GM19239 (cell line): ENCODE measurements at places on chromosomes 16 and 17.

GRCh38 chr16:12535535-12536411, 267.9 kb downstream of the CPPED1 start:
- peak; percentile 54 for DNase-seq

- DNase-seq, result no peak
These were observed 20.4 kb downstream of the CEP295NL start for GRCh38 chr17:78882540-78883088.

DNA sequence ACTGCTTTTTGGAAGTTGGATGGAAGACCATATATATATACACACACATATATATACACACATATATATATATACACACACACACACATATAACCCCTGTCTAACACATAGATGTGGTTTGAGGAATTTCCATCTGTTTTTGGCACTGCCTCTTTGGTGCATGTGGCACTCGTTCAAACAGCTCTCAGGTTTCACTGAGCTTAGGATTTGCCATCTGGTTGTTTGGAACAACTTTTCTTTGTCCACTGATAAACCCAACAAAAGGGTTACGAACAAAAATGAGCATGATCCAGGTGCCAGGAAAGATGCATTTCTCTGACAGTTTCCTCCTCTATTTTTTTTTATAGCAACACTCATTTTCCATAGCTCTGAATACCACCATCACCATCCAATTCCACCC, 14.6 kb upstream of the KCNJ16 start:
- DNase-seq, result no peak

DNA sequence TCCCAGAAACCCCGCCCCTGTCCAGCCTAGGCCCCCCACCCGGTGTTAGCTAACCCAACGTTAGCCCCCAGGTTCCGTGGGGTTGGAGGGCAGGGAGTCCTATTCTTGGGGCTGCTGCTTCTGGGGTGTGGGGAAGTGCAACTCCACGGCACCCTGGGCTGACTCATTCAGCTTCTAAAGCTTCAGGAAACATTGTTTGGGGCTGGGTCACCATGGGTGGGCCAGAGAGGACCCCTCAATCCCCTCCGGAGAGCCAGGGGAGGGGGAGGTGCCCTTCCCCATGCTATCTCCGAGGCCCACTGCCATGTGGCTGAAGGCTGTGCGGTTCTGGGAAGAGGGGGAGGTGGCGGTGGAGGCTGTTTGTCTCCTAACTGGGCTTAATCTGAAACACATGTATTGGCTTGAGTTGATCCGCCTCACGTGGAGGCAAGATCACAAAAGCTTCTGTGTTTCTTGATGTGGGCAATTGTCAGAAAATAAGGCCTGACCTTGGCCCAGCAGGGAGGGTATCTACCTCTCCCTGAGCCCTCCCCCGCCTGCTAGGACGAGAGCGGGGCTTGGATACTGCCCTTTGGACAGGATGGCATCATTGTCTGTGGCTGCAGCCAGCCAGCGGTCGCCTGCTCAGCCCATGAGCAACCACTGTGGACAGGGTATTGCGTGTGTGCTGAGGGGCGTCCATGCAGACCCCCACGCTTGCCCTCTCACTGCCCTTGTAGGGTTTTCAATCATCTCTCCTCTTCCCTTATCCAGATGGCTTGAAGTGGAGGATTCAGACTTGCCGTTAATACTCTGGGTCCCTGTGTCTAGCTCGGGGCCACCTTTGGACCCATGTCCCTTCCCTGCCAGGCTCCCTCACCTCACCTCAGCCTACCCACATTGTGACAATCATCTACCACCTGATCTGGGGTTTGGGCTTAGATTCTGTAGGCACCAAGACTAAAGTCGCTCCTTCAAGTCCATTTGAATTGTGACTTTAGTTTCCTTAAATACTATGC, 1.3 kb downstream of the SERPINF1 start:
- DNase-seq, result no peak

DNA sequence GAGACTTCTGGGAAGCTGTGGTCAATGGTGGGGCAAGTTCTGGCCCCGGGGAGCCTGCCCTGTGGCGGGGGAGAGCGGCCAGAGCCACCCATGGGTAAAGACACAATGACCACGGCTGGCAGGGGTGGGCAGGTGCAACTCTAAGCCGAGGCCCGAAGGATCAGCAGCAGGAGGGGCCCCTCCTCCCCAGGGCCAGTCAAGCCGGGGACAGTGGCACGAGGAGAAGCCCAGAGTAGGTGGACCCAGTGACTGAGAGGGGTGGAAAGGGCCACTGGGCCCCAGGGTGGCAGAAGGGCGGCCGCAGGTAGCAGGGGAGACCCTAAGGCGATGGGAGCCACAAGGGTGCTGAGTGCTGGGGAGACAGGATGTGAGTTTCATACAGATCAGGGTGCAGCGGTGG, 17.7 kb downstream of the TMEM204 start:
- DNase-seq, result no peak

- DNase-seq, result no peak
These were observed 44.5 kb upstream of the INTS2 start for GRCh38 chr17:61972311-61972710.

DNA sequence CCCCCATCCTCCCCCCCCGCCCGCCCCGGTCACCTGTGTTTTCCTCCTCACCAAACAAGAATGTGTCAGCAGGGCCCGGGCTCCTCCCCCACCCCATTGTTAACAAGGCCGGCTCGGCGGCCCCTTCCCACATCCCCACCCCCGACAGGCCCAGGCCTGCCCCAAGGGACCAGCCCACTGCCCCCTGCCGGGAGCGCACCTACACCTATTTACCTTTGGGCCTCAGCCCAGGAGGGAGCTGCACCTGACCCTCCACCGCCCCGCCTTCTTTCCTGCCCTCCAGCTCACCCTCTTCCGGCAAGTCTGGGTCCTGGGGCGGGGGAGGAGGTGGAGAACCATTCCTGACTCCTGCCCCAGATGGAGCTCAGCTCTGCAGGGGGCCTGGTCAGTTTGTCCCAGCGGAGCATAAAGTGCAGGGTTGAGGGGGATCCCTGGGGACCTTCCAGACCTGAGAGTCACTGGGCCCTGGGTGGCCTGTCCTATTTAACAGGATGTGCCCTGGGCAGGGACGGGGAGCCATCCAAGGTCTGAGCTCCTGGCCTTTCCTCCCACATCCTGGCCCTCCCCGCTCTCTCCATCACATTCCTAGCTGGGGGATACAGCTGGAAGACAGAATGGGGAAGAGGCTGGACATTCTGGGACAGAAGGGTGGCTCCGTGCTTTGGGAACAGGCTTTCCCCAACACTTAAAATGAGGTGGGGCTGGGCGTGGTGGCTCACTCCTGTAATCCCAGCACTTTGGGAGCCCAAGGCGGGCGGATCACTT, 8.3 kb downstream of the FOXJ1 start:
- DNase-seq, result no peak

GRCh38 chr16:85908444-85908843, 9.5 kb downstream of the IRF8 start:
- DNase-seq, result peak; percentile 52

DNA sequence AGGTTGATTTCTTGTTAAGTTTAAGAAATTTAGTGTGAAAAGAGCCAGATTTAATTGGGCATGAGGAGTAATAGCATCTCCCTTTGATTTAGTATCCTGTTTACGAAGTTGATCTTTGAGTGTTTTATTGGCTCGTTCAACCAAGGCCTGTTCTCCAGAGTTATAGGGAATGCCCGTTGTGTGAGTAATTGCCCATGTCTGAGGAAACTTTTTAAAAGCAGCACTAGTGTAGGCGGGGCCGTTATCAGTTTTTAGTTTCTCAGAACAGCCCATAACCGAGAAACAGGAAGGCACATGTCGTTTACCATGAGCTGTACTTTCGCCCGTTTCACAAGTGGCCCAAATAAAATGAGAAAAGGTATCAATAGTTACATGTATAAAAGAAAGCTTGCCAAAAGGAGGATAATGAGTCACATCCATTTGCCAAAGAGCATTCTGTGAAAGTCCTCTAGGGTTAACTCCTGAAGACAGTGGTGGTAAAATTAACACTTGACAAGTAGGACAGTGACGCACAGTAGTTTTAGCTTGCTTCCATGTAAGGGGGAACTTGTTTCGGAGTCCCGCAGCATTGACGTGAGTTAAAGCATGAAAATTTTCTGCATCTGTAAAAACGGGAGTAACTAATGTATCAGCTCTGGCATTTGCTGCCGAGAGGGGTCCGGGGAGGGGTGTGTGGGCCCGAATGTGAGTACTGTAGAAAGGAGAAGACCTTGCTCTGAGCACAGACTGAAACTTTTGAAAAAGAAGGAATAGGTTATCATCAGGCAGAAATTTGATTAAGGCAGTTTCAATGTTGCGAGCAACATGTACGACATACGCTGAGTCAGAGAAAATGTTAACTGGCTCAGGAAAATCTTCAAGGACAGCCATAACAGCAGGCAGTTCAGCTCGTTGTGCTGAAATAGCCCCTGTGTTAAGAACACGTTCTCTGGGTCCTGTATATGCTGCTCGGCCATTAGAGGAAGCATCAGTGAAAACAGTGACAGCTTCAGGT, 18.5 kb upstream of the KCTD5 start:
- DNase-seq, result no peak

DNA sequence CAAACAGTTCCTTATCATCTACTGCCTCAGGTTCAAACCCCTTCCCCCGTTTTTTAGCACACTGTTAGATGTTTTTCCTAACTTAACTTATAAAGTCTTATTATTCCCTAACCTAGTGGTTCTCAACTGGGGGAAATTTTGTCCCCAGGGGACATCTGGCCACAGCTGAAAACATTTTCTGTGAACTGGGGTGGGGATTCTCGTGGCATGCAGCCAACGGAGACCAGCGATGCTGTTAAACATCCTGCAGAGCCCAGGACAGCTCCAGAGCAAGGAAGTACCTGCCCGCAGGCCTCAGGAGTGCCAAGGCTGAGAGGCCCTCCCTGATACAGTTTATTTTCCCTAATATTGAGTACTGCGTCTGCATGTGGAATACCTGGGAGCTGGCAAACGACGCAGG, 24.3 kb downstream of the ZCCHC14 start:
- no peak for DNase-seq

GRCh38 chr17:4127555-4127954, 15.3 kb downstream of the ZZEF1 start:
- no peak for DNase-seq

DNA sequence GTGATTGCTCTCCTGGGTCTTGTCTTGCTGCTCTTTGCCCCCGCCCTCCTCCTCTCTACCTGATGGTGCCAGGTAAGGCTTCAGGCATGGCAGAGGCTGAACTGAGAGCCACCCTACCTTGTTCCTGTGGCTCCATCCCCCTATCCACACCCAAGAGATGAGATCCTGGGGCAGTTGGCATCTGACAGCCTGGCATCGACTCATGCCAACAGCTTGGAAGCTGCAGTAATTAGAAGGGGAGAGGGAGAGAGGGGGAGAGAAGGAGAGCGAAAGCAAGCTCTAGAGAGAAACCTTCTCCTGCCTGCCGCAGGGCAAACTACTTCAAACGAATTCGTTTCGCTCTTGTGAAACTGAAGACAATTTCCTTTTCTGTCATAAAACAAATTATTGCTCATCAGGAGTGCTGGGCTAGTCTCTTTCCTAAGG, 13.8 kb upstream of the SP6 start:
- no peak for DNase-seq

- DNase-seq, result no peak
These were observed 4.3 kb upstream of the PITPNC1 start for GRCh38 chr17:67372751-67373150.

DNA sequence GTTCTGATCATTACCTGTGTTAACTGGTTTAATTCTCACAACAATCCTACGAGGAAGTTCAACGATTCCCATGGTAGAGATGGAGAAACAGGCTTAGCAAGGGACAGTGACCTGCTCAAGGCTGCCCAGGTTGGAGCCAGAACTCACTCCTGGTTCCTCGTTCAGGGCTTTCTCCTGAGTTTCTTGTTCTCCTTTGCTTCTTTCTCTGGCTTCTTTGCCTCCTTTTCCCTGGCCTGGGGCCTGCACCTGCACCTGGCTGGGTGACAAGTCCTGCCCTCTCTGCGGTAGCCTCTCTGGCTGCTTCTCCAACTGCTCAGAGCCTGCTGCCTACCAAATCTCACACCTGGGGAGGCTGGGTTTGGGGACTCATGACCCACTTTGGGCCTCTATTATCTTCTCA, 2.8 kb downstream of the CCL22 start:
- DNase-seq, result no peak

DNA sequence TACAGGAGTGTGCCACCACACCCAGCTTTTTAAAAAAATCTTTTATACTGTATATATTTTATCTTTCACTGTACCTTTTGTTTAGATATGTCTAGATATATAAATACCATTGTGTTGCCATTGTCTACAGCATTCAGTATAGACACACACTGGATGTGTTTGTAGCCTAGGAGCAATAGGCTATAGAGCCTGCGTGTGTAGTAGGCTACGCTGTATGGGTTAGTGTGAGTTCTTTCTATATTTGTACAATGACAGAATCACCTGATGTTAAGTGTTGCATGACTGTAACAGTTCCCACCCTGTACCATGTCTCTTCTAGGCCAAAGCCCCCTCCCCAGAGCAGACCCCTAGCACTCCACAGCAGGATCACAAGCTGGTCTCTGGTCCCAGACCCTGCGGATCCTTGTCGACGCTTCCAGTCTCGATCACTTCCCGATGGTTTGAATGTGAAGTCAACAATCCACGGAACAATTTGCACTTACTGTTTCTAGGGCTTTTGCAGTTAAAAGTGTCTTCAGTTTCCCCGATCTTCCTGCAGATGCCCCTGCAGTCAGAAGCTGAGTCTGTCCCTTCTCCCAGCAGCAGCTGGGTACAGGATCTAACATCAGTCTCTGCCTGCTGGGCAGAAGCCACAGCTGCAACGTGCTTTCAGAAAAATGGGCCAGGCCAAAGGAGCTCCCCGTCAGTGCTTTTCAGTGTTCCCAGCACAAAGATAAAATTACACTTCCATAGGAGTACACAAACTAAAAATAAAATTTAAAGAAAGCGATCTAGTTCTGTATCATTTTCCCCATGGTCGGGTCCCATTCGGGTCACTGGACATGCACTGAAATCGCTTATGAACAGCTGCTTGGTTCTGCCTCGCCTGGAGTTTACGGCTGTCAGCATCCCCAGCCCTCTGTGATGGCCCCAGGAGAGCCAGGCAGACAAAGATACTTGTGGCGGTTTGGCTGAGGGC, 35.4 kb downstream of the ADAM11 start:
- no peak for DNase-seq

DNA sequence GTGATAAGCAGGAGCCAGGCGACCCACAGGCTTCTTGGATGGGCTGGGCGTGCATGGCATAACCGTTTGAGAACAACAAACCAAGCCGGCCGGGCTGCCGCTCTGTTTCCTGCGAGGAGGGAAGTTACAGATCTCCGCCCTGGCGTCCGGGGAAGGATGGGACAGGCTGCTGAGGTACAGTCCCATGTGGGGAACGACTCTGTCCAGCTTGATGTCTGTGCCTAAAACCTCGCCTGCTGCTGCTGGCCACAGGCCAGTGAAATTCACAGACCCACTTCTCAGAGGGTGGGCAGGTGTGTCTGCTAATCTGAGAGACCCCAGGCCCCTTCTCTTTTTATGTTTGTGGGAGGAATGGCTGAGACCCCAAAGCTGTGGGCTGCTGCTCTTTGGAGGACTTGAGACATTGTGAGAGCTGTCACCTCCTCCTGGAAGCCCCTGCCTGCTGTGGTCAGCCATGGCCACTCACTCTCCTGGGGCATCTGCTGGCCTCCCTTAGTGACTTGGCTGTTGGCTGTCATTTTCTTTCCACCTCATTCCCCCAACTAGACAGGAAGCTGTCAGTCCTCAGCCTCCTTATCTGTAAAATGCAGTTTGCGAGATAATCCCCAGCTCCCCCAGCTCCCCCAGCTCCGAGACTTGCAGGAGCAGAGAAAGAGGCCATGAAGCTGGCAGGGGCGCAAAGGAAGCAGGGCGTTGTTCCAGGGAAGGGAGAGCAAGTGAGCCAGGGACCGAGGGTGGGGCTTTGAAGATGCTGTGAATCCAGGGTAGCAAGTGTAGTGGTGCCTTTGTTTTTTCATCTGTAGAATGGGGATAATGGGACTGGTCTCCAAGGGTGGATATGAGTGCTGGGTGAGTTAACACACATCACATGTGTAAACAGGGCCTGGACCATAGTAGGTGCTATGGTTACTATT, 51.0 kb downstream of the CMIP start:
- no peak for DNase-seq
